Activated CD8-positive, alpha-beta memory T cell treated with anti-CD3 and anti-CD28 coated beads for 4 hours (primary cell): ENCODE measurements at places on chromosomes 6 and 20.

GRCh38 chr6:44805238-44805846, 417.8 kb downstream of the CDC5L start:
- no peak for DNase-seq

DNA sequence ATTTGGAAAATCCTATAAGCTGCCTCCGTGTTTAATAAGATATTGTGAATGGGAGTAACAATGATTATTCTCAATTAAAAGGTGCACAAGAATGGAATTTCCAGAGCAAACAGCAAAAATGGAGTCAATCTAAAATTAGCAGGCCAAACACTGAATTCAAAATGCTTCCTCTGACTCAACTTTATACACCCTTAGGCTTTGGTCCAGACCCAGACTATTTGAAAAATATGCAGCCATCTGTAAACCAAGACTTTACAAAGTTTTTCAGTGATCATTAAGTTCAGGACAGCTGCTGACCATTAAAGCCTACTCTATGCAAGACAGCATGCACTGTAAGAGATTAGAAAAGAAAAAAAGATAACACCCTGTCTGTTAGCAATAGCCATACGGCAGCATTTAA, 39.4 kb upstream of the CCN6 start:
- no peak for DNase-seq

DNA sequence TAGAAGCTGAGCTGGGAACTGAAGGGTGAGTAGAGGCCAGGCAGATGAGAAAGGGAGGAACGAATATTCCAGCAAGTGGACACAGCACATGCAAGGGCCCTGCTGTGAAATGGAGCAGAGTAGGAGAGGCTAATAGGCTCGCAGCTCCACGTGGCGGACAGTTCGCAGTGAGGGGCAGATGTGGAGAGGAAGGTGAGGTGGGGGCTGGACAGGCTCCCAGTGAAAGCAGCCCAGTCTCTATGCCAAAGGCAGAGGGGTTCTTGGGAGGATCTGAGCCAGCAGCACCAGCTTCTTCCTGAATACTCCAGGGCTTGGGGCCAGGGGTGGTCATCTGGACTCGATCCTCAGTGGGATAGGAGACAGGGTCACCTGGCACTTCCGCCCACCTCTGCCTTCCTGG, 81.0 kb downstream of the CEBPB start:
- no peak for DNase-seq

DNA sequence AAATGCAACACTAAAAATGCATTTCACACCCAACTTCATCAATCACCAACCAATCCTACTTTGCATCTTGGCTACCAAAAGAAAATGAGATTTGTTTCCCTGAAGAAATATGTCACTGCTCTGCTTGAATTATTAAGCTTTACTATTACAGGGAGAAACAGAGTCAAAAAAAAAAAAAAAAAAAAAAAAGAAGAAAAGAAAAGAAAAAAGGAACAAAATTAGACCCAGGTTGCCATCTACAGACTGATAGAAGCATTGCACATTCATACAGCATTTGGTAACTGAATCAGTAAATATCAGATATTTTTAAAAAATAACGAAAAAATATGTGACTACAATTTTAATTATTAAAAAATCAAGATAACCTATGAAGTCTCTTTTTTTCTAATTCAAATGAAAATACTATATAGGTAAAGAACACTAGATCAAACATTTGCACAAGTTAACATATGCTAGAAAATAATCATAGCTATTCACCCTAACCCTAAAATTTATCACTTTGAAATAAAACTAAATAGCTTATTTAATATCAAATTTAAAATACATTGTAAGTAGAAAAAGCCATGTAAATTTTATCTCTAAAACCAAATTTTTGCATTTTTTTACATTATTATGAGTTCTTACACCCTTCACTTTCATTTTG, 83.3 kb downstream of the DCDC2 start:
- DNase-seq = no peak

DNA sequence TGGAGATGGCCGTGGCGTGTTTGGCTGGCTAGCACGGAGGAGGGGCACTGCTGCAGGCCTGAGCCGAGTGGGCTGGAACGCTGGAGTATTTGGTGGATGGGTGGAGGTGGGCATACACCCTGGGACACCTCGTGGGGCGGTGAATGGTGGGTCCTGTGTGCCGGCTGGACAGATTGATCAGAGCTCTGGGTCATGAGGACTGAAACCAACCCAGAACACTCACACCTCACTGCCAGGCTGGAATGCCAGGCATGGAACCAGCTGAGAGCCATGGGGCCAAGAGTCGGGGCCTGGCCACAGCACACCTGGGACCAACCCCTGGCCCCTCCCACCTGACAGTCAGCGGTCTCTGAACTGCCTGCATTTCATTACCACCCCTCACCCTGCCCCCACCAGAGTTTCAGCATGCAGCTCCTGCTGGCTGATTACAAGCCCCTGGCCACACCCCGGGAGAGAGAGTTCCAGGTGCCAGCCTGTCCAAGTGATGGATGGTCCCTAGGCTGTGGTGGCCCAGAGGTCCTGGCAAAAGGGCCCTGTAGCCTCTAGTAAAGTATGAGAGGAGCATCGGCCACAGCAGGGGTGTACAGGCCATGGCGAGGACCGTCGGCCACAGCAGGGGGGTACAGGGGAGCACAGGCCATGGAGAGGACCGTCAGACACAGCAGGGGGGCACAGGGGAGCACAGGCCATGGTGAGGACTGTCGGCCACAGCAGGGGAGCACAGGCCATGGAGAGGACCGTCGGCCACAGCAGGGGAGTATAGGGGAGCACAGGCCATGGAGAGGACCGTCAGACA, 3.3 kb downstream of the NPBWR2 start:
- DNase-seq = no peak

DNA sequence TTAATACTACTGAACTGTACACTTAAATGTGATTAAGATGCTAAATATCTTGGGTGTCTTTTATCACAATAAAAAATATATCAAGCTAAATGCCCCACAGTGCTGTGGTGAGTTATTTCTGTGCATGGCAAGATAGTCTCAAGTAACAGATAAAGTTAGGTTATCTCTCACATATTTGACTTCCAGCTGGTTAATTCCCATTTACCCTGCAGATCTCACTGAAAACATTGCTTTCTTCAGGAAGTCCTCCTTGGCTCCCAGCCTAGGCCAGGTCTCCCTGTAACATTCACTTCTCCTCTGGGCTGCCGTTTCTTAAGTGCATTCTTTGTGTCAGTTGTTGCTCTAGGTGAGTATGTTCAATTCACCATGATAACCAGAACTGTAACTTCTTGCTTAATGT, 59.1 kb downstream of the SLC22A1 start:
- DNase-seq = no peak
